Cortex of kidney (tissue), 1 donor: ENCODE measurements at places on chromosomes 5 and 9.

GRCh38 chr5:129243039-129243438, 148.5 kb downstream of the ISOC1 start:
- DNase-seq, result no peak

- DNase-seq, result no peak
These were observed 1.6 kb upstream of the SEMA6A start for GRCh38 chr5:116576053-116576713.

DNA sequence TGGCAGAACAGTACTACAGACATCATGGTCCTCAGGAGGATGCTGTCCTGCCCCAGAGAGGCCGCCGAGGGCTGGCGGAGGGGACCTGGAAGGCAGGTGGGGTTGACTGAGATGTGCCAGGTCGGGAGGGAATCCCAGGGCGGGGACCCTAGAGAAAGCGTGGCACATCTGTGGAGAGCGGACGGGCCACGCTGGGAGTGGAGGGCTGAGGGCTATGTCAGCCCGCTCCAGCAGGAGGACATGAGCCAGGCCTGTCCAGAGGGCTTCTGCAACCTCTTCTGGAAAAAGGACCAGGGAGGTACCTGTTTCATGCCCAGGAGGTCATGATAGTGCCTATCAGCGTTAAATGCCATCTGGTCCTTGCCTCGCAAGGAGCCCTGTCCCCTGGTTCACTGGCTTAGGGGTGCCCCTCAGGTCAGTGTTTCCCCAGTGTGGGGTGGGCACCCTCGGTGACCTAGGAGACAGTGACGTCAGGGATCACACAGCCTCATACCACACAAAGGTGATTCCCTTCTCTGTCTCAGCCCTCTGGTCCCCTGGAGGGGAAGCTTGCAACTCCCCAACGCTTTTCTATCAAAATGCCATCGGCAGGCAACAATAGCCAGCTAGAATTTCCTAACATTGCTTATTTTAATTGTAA, 103.6 kb upstream of the IER5L start:
- no peak for DNase-seq

- DNase-seq, result no peak
These were observed 101.2 kb upstream of the GDNF start for GRCh38 chr5:37940931-37941623.

DNA sequence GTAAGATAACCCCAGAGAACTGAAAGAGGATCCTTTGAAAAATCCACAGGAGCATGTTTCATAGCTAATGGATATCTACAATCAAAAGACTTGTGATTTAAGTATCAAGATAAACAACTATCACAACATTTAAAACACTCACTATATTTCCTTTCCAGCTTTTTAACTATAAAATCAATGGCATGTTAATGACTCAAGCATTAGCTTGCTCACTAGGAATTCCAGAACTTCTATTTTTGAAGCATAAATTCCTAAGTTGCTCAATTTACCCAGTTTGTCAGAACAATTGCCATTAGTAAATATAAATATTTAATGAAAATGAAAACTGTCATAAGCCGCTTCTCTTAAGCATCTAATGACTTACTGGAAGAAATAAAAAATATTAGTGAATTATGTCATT, 355.3 kb downstream of the PRELID2 start:
- DNase-seq, result no peak
